ENCODE measurements at places on chromosomes 6 and 20.

- DNase-seq, result no peak
Observed at GRCh38 chr20:58655328-58656107, 4.4 kb downstream of the STX16 start.

GRCh38 chr6:99432877-99433276 lies 7.8 kb upstream of the PNISR start:
- no peak for DNase-seq

DNA sequence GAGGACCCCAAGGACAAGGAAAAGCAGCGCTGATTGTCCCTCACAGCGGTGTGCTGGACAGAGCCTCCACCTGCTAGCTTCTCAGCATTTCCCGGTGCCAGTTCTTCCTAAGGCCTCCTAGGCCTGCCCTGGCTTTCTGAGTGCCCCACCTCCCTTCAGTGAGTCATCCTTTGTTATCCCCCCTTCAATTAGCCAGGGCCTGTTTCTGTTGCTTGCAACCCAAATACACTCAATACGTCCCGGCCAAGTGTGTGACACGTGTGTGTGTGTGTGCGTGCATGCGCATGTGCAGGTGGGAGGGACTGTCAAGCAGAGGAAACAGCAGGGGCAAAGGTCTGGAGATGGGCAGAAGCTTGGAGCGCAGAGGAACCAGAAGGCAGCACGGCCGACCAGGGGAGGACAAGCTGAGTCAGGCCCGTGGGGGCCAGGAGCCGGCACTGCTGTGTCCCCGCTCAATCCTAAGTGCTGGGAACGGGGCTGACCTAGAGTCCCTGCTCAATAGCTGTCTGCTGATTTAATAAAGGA lies 159.8 kb downstream of the PREX1 start:
- DNase-seq, result no peak

GRCh38 chr6:54018722-54019121 lies 92.5 kb upstream of the MLIP start:
- no peak for DNase-seq

GRCh38 chr20:31676609-31676989 lies 38.9 kb downstream of the COX4I2 start:
- DNase-seq, result no peak

DNA sequence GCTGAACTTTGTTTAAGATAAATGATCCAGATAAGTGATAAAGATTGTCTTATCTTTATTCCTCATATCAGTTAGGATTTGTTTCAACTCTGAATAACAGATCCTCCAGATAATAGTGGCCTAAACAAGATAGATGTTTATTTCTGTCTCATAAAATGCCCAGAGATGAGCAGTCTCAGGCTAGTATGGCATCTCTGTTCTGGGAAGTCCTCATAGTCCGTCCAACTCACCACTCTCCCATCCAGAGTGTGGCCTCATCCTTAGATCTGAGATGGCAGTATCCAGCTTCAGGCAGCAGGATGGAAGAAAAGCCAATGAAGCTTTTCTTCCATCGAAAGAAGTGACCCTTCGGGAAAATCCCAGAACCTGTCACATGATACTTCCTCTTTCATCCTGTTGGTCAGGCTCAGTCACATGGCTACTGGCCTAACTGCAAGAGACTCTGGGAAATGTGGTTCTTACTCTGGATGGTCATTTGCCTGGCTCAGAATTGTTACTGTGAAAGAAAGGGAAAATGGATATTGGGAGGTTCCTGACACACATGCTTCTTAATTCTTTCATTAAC lies 29.4 kb upstream of the TAGAP start:
- no peak for DNase-seq

DNA sequence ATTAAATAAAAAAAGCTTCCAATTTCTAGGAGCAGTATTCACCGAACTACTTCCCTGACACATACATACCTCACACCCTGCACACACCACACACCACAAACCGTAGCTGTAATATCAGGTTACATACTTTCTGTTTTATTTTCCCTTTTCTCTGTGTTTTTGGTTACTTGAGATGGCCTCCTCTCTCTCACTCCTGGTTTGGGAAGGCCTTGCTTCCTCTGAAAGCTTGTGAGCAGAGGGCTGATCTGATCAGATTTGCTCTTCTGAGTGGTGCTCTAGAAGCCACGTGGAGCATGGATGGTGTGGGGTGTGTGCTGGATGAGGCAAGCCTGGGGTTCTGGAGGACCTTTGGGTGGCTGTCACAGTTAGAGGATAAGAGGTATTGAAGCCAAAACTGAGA lies 20.9 kb downstream of the UTRN start:
- DNase-seq, result no peak

DNA sequence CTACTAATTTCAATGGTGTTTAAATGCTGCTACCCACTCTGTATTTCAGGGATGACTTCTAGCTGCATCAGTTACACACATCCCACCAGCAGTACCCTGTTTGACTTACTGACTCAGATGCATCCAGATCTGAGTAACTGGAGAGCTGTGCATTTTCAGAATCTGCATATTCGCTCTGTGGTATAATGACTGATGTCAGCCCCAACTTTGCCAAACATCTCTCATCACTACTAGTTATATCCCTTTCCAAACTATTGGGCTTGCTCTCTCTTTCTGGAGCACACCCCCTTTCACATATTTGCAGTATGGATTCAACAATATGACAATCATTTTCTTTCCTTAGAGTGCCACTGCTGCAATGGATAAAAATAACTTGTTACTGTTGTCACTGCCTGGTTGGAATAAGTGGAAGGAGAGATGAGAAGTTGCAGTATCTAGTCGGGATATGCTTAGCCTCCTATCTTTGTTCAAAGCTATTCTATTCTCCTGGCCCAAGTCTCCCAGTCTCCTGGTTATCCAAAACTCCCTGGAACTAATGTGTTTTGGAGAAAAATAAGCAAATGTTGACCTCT lies 3.3 kb upstream of the RSPO3 start:
- DNase-seq, result no peak

GRCh38 chr6:40188931-40189330 lies 254.7 kb upstream of the MOCS1 start:
- no peak for DNase-seq

GRCh38 chr6:119233312-119233984 lies 116.1 kb downstream of the MAN1A1 start:
- no peak for DNase-seq

GRCh38 chr20:37385659-37386504 lies 39.9 kb downstream of the SRC start:
- DNase-seq, result no peak

- DNase-seq, result no peak
Observed at GRCh38 chr6:36129941-36130666, at the start of gene MAPK13. MAPK13 (plus strand) TSS chr6:36130513; CDS start chr6:36130583, 70 bp downstream.

GRCh38 chr6:14365393-14365792 lies 247.8 kb downstream of the CD83 start:
- DNase-seq, result no peak

DNA sequence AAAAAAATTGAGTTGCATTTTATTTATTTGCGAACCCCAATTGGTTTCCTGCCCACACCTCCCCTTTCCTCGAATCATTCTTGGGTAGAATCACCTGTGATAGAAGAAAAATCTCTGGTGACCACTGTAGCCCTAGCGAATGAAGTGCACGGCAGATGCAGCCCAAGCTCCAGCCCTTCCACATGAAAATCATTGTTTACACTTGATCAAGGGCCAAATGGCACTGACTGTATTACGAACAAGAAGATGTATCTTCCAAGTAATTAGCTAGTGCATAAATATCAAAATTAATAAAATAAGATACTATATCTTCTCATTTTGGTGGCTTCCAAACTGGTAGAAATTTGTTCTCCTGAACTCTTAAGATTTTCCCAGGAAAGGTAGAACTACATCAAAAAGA lies 93.4 kb upstream of the ARID1B start:
- no peak for DNase-seq

- no peak for DNase-seq
Observed at GRCh38 chr6:156934069-156934460, 156.9 kb downstream of the ARID1B start.

DNA sequence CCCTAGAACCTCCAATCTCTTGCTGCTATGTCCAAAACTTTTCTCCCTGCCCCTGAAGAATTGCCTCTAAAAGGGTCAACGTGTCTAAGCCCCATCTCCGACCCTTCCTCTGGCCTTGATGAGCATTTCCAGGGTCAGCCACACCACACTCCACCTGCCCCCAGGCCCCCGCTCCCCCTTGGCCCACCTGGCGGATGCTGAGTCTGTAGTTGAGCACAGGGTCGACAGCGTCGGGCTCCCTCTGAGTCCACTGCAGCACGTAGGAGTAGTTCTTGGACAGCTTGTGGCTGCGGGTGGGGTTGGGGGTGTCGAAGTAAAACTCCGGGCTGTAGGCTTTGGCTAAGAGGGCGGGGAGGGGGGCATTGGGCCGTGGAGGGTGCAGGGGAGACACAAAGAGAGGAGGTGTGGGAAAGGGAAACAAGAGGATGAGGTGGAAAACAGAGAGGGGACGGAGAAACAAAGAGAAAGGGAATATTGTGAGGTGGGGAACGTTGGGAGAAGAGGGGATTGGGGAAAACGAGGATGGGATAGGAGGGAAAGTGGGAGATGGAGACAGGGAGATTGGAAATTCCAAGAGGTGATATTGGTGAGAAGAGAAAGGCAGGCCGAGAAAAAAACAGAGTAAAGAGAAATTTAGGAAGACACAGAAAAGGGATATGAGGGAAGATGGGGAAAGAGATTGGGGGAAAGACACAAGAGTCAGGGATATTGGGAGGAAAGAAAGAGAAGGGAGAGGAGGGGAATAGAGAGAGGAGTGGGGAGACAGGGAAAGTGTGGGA lies 50.5 kb downstream of the MDGA1 start:
- DNase-seq, result no peak

GRCh38 chr6:27825025-27825793 lies 87.0 kb downstream of the OR2B2 start:
- no peak for DNase-seq

DNA sequence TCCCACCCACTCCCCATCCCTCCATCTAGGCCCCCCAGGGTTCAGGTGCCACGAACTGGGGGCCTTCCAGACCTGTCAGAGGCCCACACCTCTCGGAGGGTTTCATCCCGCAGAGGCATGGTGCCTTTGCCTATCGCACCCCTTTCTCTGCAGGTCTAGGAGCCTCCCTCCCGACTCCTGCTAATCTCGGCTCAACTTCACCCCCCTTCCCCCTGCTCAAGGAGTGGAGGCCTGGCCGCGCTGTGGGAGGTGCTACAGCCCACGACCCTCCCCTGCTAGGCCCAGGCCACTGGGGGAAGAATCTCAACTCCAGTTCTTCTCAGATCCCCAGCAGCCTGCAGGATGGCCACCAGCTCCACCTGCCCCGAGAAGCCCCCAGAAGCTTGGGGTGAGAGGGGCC lies at the start of gene TULP1:
TSS of gene TULP1 (minus strand) at position 157 of the 400 bp plus-strand sequence. CDS start at position 119, 38 bp downstream.
- no peak for DNase-seq

- DNase-seq, result no peak
Observed at GRCh38 chr6:105711216-105711615, 308.3 kb upstream of the PREP start.

GRCh38 chr20:8344106-8344505 lies 212.0 kb downstream of the PLCB1 start:
- DNase-seq, result no peak

DNA sequence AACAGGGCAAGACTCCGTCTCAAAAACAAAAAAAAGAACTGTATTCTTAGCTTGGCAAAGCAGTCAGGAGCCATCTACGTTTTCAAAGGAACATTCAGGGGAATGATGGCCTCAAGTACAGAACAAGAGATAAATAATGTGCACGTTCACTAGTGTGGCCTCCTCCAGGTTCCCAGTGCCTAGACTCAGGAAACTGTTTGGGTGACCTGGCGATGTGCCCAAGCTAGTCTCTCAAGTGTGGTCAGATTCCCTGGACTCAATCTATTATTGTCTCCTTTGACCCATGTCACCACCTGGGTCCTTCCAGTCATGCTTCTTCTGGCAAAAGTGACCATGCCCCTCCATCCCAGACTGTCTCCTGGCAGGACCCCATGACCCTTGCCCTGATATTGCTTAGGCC lies 23.7 kb downstream of the TRAF3IP2 start:
- no peak for DNase-seq

DNA sequence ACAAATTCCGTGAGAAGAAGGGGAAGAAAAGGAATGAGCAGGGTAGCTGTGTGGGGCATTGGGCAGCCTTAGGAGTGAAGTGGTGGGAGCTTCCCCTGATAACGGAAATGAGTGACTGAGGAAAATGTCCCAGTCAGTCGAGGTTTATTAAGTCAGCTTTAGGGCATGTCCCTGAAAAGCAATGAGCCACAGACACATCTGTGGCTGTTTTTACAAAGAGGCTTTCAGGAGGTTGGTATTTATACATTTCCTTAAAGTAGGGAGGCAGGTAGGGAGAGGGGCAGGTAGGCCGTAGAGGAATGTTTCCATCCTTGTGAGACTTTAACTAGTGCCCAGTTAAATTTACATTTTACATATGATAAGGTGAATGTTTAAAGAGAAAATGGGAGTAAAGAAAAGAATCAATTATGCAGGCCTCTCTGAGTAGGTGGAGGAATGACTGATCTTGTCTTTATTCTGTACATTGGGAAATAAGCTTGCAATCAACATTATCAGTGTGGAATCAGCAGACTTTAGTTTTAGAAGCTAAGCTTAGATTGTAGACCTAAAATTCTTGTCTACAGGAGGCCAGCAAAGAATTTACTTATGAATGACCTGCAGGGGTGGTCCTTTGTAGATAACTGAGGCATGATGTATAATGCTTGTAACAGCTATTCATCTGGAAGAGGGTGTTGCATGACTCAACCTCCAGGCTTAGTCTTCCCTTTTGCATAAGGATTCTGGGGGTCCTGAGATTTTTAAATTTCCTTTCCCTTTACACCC lies 18.5 kb downstream of the SLC22A2 start:
- no peak for DNase-seq

DNA sequence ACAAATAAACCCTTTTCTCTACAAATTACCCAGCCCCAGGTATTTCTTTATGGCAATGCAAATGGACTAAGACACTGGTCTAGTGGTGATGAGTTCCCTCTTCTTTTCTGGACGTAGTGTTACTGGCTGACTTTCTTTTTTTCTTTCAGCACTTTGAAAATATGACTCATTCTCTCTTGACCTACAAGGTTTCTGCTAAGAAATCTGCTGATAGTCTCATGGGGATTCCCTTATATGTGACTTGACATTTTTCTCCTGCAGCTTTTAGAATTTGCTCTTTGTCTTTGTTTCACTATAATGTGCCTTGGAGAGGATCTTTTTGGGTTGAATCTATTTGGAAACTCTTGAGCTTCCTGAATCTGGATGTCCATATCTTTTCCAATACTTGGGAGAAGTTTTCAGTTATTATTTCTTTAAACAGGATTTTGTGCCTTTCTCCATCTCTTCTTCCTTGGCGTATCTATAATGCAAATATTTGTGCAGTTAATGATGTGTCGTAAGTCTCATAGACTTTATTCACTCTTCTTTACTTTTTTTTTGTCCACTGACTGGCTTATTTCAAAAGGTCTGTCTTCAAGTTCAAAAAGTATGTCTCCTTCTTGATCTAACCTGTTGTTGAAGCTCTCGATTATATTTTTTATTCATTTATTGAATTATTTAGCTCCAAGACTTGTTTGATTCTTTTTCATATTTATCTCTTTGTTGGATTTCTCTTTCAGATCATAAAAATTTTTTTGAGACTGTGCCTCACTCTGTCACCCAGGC lies 42.2 kb upstream of the TPD52L1 start:
- no peak for DNase-seq
